Fibroblast of skin of right biceps (primary cell): ENCODE measurements at places on chromosomes 12 and 14.

DNA sequence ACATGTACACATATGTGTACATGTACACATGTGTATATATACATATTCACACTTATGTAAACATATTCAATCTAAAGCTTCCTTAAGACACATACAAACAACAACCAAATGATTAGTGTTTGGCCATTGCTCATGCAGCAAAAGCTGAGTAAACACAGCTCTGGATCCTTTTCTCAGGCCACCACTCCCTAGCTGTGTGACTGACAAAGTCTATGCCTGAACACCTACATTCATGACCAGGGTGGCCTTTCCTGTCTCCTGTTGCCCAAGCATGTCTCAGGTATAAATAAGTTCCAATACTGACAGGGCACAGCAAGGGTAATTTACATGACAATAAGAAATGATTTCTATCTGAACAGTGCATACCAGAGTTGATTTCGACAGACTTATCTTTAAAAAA is 1.4 kb upstream of the PTPRO start:
- no peak for DNase-seq

DNA sequence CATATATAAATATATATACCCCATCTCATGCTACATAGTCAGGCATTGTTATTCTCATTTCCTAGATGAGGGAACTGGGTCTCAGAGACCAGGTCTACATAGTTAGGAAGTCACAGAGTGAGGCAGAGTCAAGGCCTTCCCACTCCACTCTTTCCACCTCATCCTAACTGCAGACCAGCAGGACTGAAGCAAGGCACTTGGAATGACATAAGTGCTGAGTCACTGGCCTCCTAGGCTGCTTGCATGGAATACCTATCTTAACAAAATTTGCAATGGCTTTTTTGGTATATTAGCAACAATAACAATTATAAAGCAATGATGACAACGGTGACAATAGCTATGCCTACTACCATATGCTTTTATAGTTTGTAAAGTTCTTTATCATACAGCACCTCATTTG is 5.4 kb upstream of the ANO4 start:
- DNase-seq = no peak

DNA sequence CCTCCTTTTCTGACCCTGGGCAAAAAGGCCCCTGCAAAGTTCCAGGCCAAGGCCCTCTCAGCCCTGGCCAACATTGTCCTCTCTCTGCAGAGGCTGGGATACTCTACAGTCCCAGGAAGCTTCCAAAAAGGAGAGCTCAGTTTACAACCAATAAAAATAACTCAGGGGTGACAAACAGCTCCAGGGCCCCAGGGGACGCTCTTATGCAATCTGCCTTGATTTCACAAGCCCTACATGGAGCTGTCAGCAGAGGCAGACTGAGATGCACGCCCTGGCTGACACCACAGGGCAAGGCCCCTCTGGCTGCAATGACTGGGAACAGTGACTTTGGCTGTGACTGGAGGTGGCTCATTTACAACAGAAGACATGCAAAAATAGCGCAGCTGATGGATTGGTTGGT is 129.0 kb upstream of the MED13L start:
- DNase-seq = peak; percentile 92

DNA sequence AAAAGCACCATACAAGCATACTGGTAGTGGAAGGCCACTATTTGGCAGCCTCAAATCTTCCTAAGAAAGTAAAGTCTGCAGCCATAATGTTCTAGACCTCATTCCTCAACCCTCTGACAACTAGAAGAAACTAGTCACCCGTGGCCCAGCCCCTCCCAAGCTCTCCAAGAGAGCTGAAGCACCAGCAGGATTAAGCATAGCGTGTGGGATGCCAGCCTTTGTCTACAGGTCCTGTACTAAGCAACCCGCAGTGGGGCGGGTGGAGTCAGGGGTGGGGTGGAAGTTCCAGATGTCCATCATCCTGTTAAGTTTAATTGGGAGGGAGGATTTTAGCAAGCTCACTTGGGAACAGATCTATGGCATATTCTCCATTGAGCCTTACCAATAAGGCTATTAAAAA is 14.2 kb downstream of the SLC11A2 start:
- DNase-seq = no peak

DNA sequence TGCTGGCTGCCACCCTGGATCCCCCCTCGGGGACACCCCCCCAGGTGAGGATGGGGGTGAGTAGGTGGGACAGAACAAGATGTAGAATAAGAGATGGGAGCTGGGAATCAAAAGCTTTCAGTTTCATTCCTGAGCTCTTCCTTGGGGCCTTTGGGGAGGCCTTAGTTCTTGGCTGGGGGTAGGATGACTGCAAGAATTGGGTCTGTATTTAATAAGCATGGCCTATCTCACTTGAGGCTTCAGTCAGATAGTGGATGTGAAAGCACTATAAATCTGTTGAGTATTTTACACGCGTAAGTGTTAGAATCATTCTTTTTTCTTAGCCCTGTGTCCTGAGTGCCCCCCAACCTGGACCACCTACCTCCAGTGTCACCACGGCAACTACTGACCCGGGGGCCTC is 4.6 kb downstream of the MBD6 start:
- DNase-seq = no peak

GRCh38 chr12:101806265-101806664 is 24.5 kb downstream of the GNPTAB start:
- no peak for DNase-seq

GRCh38 chr12:29706311-29706710 is 77.4 kb downstream of the TMTC1 start:
- no peak for DNase-seq
